ENCODE measurements at places on chromosomes 2 and 18.

DNA sequence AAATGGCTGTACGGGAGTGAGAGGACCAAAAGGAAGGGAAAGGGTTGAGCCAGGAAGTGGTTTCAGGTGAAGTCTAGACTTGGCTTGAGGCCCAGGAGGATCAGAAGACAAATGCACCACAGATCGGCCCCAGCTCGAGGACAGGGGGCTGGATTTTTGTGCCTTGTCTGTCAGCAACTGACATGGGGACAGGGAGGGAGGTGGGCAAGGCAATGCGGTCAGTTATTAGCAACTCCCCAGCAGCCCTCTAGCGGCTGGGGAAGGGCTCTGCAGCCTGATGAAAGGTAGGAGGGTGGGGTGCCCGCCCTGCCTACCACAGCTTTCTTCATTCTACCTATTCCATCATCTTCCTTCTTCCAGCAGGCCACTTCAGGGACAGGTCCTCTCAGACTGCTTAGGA is 50.0 kb downstream of the CPO start:
- DNase-seq = no peak

DNA sequence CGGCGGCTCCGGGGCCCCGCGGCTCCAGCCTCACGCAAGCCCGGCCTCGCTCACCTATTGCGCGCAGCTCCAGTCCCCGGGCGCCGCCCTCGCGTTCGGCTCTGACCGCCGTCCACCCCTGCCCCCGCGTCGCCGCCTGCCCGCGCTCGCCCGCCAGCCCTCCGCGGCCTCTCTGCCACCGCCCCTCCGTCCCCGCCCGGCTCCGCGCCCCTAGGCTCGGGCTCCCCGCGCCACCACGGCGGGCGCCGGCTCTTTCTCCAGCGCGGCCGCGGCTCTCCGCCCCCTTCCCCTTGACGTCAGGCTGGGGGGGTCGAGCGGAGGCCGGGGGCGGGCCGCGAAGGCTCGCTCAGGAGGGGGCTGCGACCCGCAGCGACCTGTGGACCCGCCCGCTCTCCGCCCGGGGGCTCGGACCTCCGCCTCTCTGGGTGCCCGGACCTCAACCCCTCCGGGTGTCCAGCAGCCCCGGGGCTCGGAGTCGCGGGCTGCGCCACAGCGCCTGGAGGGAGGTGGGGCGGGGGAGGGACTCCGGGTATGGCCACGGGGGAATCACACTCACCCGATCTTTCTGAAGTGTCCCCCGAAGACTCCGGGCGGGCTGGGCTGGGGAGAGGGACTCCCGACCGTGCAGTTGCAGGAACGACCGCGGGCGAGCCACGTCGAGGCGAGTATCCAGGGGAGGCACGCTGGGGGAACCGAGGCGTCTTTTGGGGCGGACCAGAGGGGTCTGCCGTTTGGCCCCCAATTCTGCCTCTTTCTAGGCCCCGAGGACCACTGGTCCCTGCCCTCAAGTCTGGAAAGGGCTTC is at the start of gene SEMA4C:
SEMA4C (minus strand) TSS at position 259 of the 804 bp plus-strand sequence. CDS start 2,194 bp downstream, outside the sequence.
- DNase-seq = peak; percentile 57

GRCh38 chr2:195652911-195653310 is 4.1 kb upstream of the SLC39A10 start:
- no peak for DNase-seq

DNA sequence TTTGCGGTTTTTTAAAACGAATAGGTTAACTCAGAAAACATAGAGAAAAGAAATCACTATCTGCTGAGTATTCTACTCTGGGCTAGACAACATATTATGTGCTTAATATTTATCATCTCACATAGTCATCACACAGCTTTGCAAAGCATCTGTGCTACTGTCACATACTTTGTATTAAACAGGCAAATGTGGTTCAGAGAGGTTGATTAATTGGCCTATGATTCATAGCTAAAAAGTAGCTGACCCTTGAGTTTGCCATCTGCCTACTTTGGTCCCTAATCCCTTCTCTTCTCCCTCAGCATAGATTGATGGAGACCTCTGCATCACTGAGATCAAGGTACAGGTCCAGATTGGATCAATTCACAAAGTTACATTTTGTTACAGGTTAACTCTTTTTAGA is 21.4 kb downstream of the ANKRD30B start:
- DNase-seq = no peak

DNA sequence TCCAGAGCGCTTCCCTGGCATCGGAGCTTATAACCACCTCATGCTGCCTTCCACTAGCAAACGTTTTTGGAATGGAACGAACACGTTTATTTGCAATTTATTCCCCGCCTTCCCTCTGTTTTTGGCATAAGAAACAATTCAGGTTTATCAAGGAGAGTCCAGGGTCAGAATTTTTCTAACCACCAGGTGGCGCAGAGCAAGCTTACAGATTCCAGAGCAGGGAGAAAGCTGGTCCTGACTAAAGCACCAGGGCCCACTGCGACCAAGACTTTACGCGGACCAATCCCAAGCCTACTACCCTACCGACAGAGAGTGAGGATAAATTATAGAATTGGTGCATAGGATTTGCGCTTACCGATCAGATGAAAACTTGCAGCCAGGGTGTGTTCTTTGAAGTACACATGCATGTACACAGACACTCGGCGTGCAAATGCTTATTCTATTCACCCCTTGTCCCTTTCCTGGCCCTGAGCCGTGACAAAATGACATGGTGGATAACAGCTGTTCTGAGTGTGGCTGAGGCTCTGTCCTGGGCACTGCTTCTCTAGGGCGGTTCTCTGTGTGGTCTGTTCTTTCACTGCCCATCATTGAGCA is 34.7 kb downstream of the NAPG start:
- DNase-seq = peak; percentile 15

DNA sequence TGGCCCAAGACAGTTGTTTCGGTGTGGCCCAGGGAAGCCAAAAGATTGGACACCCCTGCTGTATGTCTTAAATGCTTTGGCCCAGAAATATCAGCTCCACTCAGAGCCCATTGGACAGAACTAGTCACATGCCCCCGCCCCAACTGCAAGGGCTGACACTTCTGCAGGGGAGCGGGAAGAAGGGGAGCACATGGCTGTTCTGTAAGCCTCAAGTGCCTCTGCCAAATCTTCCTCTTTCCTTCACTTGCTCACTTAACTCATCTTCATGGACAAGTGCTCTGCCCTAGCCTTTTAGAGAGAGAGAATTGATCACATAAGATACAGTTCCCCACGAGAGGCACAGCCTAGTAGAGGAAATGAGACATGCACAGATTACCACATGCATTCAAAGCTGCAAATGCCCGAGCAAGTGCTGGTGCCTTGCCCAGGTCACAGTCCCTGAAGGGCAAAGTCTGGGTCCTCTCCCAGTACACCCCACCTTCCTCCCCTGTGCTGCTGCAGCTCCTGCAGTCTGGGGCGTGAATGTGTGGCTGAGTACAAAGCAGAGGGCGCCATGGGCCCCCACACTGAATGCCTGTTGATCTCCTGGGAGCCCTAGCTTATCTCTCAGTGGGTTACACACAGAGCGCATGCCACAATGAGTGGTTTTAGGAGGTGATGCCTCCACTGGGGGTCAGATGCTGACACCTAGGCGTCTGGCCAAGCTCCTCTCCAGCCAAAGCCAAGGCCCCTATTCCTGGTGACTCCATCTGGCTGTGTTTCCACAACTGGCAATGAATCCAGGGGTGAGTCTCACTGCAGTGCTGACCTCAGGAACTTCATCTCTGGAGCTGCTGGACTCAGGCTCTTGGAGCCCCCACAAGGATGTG is 135.3 kb downstream of the CTIF start:
- no peak for DNase-seq

GRCh38 chr2:219024059-219024458 is 17.3 kb downstream of the CFAP65 start:
- DNase-seq = no peak

- no peak for DNase-seq
Observed at GRCh38 chr2:38407111-38407682, 30.1 kb upstream of the ATL2 start.

GRCh38 chr18:5073026-5073944 is 123.8 kb downstream of the AKAIN1 start:
- DNase-seq = no peak

DNA sequence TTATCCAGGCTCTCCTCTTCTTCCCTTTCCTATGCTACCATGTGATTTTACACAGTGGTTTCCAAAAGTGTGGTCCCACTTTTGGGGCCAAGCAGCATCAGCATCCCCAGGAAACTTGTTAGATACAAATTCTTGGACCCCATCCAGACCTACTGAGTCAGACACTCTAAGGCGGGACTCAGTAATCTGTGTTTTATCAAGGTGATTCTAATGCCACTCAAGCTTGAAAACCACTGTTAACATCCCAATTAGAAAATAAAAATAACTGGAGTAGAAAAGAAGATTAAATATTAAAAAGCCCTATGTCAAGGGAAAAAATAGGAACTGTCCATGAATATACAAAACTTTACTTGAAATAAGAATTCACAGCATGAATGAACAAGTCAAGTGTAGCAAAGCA is 10.8 kb downstream of the DSG2 start:
- DNase-seq = no peak

- no peak for DNase-seq
Observed at GRCh38 chr2:39383146-39383545, 53.9 kb downstream of the MAP4K3 start.

- DNase-seq = no peak
Observed at GRCh38 chr2:219967247-219968245, 340.1 kb downstream of the SLC4A3 start.

GRCh38 chr2:119108186-119108585 is 50.4 kb downstream of the C1QL2 start:
- no peak for DNase-seq

DNA sequence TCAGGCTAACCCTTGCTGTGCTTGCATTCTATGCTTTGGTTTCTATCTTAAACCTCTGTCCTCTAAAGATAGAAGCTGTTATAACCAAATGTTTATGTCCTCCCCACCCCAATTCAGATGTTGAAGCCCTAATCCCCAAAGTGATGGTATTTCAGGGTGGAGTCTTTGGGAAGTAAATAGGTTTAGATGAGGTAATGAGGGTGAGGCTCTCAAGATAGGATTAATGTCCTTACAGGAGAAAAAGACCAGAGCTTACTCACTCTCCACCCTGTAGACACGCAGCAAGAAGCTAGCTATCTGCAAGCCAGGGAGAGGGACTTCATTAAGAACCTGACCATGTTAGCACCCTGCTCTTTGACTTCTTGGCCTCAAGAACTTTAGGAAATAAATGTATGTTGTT is 362.5 kb downstream of the ERBB4 start:
- DNase-seq = no peak

DNA sequence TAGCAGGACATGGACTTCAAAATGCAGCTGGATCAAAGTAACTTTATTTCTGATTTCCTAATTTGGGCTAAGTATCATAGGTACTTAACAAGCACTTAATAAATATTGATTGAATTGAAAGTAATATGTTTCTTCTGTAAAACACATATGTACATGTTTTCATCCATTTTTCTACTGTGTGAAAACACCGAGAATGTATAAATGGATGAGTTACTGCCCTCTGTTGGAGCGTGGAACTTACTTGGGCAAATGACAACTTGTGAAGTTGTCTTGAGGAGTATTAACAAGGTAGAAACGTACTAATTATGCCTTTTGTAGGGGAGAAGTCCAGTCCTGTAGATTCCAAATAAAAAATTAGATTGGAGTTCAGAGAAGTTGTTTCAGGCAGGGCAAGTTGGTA is 87.2 kb downstream of the PHLPP1 start:
- DNase-seq = no peak

GRCh38 chr2:68126561-68126960 is 31.1 kb upstream of the PNO1 start:
- no peak for DNase-seq

DNA sequence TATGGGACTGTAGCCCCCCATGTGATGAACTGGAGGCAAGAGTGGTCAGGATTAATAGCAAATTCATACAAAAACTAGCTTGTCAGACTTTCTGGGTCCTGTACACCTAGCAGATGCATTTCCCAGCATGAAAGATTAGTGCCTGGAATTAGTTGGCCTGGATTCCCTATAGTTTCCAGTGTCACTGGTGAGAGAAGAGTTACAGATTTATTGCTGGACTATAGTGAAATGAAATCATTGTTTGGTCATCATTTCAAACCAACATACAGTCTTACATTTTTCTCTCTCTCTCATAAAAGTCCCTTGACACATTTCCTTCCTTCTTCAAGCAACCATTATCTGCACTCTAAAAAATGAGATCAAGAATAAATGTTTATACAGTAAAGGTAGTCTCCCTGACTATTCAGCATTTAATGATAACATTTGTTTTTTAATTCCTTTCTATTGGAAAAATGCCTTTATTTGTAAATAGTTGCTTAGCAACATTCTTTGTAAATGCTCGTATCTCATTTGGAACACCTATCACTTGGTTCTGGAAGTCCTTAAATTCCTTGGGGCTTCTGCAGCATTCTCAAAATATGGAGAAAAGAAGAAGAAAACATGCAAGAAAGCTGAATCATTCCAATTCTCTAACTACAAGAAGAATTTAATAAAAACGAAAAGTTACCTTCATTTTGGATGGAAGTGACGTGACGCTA is 144.4 kb downstream of the MREG start:
- DNase-seq = no peak

All from caudate nucleus (tissue), 63 donors.